ENCODE measurements at places on chromosomes 2 and 18.
A peak's percentile ranks its signal among the peaks of the same experiment; 100 is the strongest.

- DNase-seq, result no peak
These were observed 16.9 kb upstream of the RNU4ATAC start for GRCh38 chr2:121513597-121514333.

DNA sequence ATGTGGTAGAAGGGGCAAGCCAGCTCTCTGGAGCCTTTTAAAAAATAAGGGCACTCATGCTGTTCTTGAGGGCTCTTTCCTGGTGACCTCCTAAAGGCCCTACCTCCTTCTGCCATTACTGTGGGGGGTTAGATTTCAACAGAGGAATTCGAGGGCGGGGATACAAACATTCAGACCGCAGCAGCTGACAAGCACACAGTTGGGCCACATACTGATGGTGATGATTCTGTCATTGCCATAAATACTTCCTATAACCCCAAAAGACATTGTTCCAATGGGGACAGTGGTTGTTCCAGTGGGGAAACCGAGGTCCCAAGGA, 67.0 kb downstream of the TSHZ1 start:
- DNase-seq, result peak; percentile 20

DNA sequence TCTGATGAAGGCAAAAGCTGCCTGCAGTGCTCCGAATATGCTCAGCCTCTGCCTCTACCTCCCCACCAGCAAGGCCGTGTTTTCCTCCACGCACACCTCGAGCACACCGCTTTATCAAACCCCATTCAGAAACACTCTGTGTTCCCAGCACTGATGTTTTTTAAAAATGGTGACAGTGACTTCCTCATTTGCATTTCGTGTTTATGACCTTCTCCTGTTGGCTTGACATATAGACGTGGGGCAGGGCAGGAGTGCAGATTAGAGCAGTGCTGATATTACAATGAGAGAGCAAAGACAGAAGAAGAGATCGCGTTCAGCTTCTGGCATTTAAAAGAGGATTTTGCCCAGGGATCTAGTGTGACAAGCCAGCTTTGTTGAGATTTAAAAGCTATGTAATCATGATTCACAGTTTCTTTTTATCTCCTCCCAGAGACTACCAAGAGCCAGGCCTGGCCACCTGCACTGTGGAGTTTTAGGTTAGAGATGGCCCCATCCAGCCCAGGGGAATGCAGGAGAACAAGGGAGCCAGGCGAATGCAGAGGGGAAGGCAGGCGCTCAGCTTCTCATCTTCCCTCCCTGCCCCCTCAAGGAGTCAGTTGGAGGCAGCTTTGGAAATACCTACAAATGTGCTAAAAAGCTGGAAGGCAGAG, 61.5 kb upstream of the NEDD4L start:
- no peak for DNase-seq

- DNase-seq, result no peak
These were observed 93.1 kb downstream of the TNFRSF11A start for GRCh38 chr18:62418258-62418657.

- peak; percentile 64 for DNase-seq
These were observed 6.7 kb upstream of the SDC1 start for GRCh38 chr2:20231598-20232026.

DNA sequence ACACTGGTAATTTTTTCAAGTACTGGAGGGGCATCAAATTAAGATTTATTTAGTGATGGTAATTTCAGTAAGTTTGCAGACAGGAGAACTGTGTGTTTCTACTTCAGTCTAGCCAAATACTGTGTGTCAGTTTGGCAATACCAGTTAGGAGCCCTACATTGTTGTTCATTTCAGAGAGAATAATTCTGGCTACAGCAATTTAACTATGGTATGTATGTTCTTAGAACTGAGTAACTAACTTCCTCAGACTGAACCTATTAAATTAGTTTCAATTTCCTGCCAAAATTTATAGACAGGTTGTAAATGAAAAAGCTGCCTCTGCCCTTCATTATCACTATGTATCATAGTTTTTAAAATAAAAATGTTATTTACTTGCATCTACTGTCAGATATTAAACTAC, 332.4 kb downstream of the PARD3B start:
- no peak for DNase-seq

- DNase-seq, result no peak
These were observed 22.0 kb upstream of the INHBB start for GRCh38 chr2:120323807-120324399.

- DNase-seq, result no peak
These were observed 407.0 kb downstream of the DSEL start for GRCh38 chr18:67109535-67109934.

- peak; percentile 57 for DNase-seq
These were observed 233.7 kb downstream of the PRKCE start for GRCh38 chr2:45885171-45885621.

All from NCI-H1417 (cell line).